ENCODE measurements at places on chromosomes 7 and 10.

GRCh38 chr10:75647675-75648074 is 216.3 kb downstream of the LRMDA start:
- no peak for DNase-seq

DNA sequence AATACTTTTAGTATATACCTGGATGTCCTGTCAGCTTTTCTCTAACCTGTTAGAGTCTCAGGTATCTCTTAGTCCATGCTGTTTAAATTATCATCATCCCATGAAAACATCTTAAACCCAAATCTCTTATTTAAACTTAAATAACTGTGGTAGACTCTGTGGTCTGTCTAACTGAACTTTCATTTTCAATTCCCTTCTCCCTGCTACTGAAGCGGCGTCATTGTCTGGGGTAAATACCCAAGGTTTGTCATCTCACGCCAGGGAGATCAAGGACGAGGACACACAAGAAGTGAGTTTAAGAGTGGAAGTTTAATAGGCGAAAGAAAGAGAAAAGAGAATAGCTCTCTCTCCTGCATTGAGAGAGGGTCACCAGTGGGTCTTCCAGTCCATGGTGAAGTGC is 804.4 kb upstream of the CELF2 start:
- no peak for DNase-seq

GRCh38 chr10:126598009-126598408 is 72.5 kb downstream of the C10orf90 start:
- no peak for DNase-seq

GRCh38 chr7:86908948-86909347 is 150.5 kb downstream of the ELAPOR2 start:
- no peak for DNase-seq

GRCh38 chr10:99521765-99522469 is 10.8 kb upstream of the NKX2-3 start:
- DNase-seq, result no peak

DNA sequence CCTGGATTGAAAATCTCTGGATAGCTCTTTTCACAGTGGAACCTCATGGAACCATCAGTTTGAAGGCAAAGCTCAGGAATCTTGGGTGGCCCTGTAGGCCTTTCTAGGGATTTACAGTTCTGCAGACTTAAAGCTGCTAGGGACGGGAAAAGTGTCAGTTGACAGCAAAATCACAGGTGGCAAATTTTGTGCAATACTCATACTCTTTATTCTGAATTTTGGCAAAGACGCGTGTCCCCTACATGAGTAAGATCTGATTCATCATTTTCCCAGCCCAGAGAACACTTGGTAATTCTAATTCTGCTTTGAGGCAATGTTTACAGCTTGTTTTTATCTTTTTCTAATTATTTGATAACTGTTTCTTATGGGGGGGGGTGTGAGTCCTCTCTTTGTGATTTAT is 3.6 kb downstream of the LRRC17 start:
- DNase-seq, result no peak

GRCh38 chr7:139259142-139259541 is 28.1 kb downstream of the UBN2 start:
- DNase-seq, result no peak

Data from stimulated activated CD4-positive, alpha-beta T cell treated with anti-CD3 and anti-CD28 coated beads, Interleukin-1b, Interleukin-23, amount 100 ng/mL, for 1 hour (primary cell).